ENCODE measurements at places on chromosomes 3 and 15.

- DNase-seq: peak; percentile 35
Measured at GRCh38 chr3:39126532-39127071, 19.1 kb downstream of the TTC21A start.

GRCh38 chr3:123344907-123345594 lies 103.8 kb downstream of the ADCY5 start:
- DNase-seq: no peak

- no peak for DNase-seq
Measured at GRCh38 chr3:160876643-160877042, 120.6 kb downstream of the PPM1L start.

GRCh38 chr3:34483311-34483887 lies 685.0 kb downstream of the PDCD6IP start:
- no peak for DNase-seq

DNA sequence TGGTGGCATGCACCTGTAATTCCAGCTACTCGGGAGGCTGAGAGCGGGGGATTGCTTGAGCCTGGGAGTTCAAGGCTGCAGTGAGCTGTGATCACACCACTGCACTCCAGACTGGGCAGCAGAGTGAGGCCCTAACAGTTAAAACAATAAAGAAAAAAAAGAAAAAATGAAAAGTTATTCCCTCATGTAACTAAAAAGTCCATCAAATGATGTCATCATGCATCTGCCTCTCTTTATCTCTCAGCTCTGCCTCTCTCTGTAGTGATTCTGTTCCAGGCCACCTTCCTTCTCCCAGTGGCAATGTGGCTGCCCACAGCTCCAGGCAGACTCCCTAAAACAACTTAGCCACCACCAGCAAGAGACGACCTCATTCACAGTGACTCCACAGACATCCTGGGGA lies 31.5 kb upstream of the TRH start:
- DNase-seq: no peak

DNA sequence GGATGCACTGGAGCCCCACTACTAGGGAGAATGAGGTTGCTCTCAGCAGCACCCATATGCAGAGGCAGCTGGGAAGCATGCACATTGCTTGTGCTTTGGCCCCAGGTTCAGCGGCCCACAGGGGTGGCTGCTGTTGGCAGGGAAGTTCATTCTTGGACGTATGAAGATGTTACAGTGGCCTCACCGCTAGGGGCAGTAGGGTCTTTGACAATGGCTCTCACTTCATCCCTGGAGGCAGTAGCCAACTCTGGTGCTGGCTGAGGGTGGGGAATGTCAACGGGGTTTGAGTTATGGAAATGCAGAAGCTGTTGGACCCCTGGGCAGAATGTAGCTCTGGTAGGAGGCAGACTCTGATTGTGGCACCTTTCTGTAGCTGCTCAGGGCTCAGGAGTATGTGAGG lies 279.9 kb downstream of the SCAPER start:
- DNase-seq: no peak

GRCh38 chr3:52915294-52915693 lies 17.9 kb upstream of the STIMATE start:
- no peak for DNase-seq

All from activated CD4-positive, alpha-beta T cell treated with anti-CD3 and anti-CD28 coated beads, Interleukin-2, amount 50 U/mL, for 1 hour (primary cell).